Spleen (tissue), 13 donors: ENCODE measurements at places on chromosomes 12 and 14.

- no peak for DNase-seq
Measured at GRCh38 chr14:102654298-102654697, 61.8 kb downstream of the RCOR1 start.

- DNase-seq = no peak
Measured at GRCh38 chr12:12822886-12823285, 9.7 kb downstream of the DDX47 start.

GRCh38 chr14:58118097-58118815 is 33.8 kb downstream of the ARMH4 start:
- DNase-seq = no peak

DNA sequence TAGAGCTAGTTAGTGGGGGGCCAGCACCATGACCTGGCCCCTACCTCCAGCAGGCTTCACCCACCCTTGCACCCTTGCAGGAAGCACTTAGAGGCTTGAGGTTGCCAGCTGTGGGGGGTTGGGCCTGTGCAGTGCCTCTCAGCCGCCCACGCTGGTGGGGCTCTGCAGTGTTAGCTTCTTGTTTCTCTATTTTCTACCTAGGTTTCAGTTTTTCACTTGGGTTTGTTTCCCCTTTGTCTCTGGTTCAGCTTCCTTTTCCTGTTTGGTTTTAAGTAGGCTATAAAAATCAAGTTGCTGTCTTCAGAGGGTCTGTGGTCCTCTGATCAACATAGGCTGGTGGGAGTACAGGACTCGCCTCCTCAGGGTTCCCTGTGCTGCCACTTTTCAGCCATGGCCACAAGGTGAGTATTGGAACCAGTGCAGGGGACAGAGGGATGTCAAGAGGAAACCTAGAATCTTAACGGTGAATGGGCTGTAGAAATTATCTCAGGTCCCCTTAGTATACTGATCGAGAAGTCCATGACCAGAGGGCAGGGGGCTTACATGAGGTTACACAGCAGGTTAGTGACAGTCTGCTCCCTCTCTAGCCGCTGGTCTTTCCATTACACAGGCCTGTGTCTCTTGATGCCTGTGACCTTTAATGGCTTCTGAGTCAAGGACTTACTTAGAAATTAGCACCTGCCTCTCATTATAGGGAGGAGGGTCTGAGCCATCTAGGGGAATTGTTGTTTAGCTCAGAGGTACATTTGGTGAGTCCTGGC is at the start of gene EVL:
Gene EVL (plus strand): TSS at position 312 of the 761 bp plus-strand sequence. CDS start 79 bp downstream, at position 391.
- DNase-seq = peak; percentile 94
